ENCODE measurements at places on chromosomes 16 and 17.
A peak's percentile ranks its signal among the peaks of the same experiment; 100 is the strongest.

DNA sequence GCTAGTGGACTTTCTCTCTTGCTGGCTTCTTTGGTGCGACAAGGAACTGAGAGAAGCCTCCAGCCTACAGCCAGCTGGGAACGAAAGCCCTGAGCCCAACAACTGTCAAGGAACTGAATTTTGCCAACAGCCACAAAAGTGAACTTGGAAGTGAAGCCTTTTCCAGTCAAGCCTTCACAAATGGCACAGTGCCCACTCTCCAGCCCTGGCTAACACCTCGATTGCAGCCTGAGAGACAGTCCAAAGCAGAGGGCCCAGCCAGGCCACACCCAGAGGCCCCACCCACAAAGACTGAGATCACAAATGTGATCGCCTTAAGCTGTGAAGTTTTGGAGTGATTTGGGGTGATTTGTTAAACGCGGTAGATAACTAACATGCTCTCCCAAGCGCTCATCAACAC, 244.6 kb upstream of the SDK2 start:
- no peak for DNase-seq

GRCh38 chr16:13021996-13022395, 120.6 kb downstream of the SHISA9 start:
- DNase-seq: no peak

GRCh38 chr17:77610972-77611521, 347.5 kb upstream of the TNRC6C start:
- no peak for DNase-seq

DNA sequence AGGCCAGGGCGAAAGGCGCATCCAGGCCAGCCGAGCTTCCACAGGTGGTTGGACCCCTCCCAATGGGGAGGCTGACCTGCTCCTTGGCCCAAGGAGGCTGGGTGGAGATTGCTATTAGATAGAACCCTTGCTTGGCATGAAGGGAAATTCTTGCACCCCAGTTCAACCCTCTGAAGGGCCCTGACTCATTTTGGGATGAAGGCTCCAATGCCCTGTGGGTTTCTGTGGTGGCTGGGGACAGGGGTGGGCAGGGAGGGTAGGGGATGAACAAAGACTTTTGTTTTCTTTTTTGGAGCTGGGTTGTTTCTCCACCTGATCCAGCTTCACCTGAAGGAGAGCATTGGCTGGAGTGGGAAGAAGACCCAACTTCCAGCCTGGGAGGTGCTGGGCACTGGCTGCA, 16.7 kb upstream of the TBX21 start:
- no peak for DNase-seq

DNA sequence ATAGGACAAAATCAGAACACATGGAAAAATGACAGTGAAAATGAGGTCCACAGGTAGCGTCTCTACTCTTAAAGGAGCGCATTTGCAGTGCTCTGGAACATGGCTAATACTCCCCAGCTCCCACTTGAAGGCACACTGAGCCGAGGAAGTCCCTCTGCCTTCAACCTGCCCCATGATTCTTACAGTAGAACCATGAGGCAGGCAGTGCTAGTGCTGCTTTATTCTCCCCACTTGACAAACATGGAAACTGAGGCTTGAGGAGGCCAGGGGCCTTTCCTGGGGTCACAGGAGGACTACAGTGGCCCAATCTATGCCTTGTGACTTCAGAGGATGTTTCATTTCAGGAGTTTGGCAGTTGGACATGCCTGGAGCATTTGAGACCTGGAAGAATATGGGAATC, 244.1 kb upstream of the MAF start:
- no peak for DNase-seq

DNA sequence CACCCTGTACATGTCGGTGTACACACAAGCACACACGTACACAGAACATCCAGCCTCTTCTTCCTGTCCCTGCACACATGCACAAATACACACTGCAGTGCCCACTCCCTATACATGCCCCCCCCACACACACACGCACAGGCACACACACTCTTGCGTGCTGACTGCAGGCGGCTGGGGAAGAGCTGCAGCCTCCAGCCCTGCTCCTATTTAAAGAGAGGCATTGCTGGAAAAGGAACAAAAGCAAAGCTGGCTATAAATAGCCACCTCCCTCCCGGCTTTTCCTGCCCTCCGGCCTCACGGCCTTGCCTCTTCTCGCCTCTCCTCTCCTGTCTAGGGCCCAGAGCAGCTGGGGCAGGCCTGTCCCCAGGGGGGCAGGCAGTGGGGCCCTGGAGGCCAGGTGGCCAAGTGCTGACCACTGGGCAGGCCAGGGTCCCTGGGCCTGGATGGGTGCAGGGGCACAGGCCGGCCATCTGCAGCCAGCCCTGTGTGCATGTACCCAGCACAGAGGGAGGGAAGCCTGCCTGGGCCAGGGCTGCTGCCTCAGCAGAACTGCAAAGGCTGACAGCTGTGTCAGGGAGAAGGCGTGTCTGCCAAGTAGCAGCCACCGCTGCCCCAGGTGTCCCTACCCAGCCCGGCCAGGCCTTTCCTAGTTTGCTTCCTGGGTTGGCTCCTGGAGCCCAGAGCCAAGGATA, 25.4 kb downstream of the RTN4RL1 start:
- DNase-seq: no peak

DNA sequence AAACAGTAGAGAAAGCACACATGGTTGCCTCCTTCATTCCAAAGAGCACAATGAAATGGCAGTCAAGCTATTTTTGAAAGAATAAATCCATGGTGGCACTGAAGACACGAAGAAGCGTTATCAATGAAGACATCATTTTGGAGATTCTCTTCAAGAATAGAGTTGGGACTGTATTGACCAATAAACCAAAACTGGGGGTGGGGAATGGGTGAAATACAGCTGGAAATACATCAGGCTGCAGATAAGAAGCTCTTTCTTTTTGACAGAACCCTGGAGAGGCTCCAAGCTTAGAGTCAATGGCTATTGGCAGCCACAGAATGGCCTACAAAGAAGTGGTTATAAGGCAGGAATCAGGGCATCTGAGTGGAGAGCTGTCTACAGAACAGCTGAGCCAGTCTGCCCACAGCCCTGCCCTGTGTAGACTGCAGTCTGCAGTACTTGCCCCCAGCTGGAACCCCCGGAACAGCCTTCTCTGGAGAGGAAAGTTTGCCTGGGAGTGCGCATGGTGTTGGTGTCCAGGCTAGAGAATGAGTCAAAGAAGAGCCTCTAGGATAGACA, 100.4 kb downstream of the STX8 start:
- DNase-seq: no peak

DNA sequence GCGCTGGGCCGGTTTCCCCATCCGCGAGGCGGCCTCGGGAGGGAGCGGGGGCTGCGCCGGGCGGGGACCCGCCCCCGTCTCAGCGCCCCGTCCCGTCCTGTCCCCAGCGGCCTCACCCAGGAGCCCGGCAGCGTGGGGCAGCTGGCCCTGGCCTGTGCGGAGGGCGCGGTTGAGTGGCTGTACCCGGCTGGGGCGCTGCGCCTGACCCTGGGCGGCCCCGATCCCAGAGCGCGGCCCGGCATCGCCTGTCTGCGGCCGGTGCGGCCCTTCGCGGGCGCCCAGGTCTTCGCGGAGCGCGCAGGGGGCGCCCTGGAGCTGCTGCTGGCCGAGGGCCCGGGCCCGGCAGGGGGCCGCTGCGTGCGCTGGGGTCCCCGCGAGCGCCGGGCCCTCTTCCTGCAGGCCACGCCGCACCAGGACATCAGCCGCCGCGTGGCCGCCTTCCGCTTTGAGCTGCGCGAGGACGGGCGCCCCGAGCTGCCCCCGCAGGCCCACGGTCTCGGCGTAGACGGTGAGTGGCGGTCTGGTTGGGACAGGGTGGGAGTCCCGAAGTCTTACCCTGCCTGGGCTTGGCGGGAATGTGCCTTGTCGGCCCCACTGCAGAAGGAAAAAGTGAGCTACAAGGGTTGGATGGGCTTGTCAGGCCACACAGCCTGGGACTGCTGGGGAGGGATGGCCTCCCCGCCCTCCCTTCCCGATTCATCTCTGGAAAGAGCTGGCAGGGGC, 720 bp downstream of the METRN start:
- DNase-seq: no peak

DNA sequence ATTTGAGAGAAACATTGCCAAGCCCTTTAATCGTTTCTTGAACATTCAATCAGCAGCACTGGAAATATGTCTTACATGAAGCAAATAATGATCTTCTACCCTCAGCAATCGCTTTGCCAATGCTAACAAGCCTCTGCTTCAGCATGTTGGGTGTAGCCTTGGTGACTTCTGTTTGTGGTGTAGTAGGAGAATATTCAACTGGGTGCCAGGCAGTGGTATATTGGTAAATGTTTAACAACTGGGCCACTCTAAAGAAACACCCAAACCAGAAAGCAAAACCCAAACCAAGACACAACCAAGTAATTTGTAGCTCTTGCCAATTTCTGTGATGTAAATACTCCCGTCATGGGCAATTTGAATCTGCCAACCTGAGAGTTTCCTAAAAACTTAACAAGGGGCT, 9.7 kb downstream of the CDH13 start:
- DNase-seq: no peak

DNA sequence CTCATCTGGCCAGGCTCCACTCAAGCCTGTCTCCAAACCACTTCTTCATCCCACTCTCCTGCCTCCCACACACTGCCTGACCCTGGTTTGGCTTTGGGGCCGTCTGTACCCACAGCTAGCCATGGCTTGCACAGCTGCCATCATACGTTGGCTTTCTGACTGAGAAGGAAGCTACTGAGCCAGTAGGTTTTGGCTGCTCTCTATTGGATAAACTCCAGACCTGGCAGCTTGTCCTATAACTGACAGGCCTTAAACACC, 3.9 kb downstream of the MIF4GD start:
- DNase-seq: no peak

DNA sequence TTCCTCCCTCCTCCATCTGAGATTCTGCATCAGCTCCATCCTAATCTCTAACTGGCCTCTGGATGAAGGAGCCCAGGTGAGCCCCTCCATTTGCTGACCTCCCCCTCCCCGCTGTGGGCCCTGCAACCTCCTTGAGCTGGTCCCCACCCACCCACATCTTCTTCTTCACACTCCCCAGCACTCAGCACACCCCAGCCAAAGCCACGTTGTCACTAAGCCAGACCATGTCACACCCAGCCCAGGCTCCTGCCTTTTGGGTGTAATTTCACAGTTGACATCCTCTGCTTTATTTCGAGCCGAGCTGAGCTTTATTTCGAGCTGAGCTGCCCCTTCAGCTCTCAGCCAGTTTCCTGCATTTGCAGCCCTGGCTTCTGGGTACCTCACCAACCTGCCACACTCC, 282.7 kb upstream of the TNRC6C start:
- no peak for DNase-seq

DNA sequence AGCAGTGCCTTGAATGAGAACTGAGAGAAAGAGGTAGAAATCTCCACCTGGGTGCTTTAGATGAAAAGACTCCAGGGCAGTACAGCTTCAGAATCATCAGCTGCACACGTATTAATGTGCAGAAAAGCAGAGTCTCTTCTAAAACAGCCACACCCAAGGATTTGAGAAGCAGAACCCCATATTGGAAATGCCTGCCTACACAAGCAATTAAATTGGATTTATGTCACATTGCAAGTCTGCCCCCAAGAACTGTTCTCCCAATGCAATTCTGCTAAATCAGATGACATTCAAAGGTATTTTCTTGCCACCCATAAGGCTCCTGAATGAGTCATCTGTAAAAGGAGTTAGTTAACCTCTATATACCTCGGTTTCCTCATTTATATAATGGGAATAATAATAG, 326.0 kb upstream of the C16orf82 start:
- DNase-seq: no peak

GRCh38 chr16:52591934-52592592, 45.1 kb upstream of the TOX3 start:
- DNase-seq: no peak

DNA sequence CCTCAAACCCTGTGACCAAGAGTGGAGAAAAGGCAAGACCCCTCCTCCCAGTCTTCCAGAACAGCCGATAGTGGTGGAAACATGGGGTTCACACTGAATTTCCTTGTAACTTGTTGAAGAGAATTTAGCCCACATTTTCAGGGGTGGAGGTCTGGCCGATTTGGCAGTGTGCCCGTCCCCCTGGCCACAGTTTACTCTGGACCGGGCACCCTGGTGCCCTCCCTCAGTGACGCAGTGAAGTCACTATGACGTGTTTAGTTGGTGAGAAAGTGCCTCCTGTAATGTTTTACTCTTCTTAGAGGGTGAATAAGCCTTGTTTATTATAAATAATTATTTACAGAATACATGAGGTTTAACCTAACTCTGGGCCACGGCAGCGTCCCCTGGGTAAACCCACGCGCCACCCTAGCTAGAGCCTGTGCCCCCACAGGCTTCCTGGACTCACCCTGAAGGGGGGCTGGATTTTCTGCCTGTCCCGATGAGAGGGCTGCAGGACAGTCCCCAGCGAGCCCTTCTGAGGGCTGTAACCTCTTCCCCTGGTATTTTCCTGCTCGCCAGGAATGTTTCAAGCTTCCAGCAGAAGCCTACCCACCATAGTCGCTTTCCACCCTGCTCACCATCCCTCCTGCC, 316.9 kb downstream of the SEC14L1 start:
- DNase-seq: no peak

GRCh38 chr16:50626868-50627267, 54.2 kb downstream of the SNX20 start:
- DNase-seq: no peak

GRCh38 chr16:22685459-22685830, 128.5 kb upstream of the HS3ST2 start:
- no peak for DNase-seq

- peak; percentile 39 for DNase-seq
These were observed 24.2 kb downstream of the SGSH start for GRCh38 chr17:80195671-80196529.

DNA sequence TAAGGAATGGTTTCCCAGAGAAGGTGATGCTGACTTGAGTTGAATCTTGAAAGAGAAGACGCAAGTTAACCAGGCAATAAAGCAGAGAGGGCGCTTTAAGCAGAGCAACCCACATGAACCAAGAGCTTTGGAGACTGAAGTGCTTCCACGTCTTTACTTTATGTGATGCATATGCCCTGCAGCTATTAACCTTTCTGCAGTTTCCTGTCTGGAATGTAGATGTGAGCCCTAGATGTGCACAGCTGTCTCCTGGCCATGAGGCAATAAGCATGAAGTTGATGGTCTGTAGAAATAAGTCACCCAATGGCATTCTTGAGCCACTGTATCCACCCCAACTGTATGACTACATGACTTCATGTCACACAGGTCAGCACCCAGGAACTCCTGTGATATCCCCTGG, 5.7 kb upstream of the CHST4 start:
- no peak for DNase-seq

DNA sequence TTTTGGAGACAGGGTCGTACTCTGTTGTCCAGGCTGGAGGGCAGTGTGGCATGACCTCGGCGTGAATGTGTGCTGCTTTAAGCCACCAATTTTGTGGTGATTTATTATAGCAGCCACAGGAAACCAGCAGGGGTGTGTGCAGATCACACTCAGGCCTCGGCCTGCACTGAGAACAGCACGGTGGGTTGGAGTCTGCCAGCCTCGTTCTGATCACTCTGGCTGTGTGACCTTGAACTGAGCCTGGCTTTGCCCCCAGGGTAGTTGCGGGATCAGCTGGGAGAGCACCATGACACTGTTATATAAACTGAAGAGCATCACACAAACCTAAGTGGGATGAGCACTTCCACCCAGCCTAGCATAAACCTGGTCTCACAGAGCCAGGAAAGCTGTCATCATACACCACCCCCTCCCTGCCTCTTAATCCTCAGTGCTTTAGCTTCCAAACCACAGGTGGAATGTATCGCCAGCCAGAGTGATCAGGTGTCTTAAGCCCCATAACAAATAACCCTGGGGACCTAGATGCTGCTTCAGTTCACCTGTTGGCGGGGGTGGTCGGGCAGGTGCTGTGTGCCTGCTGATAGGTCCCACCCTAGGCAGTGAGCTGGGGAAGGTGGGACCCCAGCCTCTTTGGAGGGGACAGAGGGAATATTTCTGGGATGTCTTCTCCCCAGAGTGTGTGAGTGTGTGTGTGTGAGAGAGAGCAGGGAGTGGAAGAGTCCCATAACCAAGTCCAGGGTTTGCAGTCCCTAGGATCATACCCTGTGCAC, 28.6 kb upstream of the NDRG4 start:
- DNase-seq: no peak
